NK-92 treated with Interleukin-12 subunit alpha and Interleukin-12 subunit beta, amount 100 ng/mL, for 24 hours (cell line): ENCODE measurements at places on chromosomes 7 and 10.

DNA sequence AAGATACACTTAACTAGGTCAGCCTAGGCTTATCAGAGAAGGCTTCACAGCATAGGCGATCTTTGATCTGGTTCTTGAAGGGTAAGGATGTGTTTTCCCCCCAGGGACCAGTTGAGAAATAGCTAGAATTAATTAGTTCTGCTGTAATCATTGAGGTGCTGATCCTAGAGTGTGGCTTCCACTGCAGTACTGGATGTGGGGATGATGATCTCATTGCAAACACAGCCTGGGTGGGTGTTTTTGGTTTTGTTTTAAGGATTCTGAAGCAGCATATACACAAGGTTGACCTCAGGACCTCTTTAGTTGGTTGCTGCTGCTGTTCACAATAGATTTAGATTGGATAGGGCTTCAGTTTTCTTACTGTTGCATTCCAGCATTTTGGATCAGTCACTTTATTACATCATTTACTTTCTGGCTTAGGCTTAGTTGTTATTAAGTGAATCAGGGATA, 159.7 kb downstream of the AUTS2 start:
- no peak for DNase-seq

DNA sequence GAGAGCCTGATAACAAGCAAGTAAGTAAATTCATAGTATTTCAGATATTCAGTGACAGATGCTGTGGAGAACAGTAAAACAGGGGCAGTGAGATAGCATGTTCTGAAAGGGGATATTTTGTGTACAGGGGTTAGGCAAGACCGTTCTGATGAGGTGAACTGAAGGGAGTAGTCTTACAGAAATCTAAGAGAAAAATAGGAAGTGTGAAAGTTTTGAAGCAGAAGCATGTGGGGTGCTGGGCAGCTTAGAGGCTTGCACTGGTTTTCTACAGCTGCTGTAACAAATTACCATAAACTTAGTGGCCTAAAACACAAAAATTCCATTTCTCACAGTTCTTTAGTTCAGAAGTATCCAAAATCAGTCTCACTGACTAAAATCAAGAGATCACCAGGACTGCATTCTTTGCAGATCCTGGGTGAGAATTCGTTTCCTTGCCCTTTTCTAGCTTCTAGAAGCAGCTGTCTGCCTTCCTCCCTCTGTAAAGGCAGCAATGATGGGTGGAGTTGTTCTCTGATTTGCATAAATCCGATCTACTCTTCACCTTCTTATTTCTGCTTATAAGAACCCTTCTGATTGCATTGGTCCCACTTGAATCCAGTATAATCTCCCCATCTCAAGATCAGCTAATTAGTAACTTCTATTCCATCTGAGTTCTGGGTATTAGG, 7.5 kb upstream of the KLF14 start:
- no peak for DNase-seq

DNA sequence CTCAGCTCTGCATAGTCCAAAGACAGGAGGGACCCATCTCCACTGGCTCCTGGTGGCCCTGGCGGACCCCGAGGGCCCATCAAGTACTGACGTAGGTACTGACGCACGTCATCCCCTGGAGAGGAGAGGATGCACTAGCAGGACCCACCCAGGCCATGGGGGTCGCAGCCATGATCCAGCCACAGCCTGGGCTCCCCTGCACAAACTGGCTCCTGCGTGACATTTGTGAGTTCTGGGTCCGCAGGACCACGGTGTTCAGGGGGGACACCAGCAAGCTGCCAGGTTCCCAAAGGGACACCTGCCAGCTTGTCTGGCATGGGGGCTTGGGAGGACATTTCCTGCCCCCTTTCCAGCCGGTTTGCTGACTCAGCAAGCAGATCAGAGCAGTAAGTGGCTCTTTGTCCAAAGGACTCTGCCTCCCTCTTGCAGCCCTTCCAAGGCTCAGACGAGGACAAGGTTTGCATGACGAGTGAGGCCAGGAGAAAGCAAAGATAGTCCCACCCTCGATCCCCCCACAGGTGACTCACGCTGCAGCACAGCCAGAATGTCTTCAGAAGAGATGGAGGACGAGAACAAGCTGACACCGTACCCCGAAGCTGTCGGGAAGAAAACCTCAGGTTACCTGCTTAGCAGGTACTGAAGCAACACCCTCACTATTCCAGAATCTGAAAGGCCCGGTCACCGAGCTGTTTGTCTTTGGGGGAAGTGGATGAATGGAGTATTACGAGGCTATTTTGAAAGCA, 49.0 kb downstream of the COL17A1 start:
- no peak for DNase-seq

DNA sequence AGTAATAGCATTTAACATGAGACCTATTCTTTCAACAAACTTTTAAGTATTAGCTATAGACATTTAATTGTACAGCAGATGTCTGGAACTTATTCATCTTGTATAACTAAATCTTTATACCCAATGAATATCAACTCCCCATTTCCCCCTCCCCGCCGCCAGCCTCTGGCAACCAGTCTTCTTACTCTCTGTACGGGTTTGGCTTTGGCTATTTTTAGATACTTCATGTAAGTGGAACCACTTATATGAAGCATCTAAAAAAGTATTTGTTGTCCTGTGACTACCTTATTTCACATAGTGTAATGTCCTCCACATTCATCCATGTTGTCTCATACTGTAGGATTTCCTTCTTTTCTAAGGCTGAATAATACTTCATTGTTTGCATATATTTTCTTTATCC, 60.8 kb downstream of the RAB18 start:
- DNase-seq = no peak
